ENCODE measurements at places on chromosomes 4 and X.

- no peak for DNase-seq
Measured at GRCh38 chr4:161906836-161907589, 256.8 kb downstream of the FSTL5 start.

DNA sequence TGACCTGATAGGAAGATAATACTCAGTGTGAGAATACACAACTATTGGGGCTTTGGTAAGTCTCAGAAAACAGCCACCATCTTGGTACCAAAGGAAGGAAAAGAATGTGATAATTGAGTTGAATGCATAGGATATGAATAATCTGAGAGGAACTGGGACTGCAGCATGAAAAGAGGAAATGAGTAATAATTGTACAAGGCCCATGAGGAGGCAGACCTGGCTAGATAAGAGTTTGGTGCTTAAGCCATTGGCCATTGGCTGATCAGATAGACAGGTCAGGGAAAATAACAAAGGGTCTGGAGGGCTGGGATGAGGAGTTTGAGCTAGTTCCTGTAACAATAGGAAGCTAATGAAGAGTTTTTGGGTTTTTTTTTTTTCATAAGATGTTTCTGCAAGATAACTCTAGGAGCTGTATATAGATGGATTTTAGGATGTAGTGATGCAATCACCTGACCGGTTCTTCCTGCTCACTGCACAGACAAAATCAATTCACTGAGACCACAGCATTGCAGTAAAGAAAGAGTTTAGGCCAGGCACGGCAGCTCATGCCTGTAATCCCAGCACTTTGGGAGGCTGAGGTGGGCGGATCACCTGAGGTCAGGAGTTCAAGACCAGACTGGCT is 5.3 kb upstream of the TRMT2B start:
- DNase-seq = no peak

GRCh38 chrX:132375941-132376340 is 112.9 kb downstream of the MBNL3 start:
- DNase-seq = no peak

DNA sequence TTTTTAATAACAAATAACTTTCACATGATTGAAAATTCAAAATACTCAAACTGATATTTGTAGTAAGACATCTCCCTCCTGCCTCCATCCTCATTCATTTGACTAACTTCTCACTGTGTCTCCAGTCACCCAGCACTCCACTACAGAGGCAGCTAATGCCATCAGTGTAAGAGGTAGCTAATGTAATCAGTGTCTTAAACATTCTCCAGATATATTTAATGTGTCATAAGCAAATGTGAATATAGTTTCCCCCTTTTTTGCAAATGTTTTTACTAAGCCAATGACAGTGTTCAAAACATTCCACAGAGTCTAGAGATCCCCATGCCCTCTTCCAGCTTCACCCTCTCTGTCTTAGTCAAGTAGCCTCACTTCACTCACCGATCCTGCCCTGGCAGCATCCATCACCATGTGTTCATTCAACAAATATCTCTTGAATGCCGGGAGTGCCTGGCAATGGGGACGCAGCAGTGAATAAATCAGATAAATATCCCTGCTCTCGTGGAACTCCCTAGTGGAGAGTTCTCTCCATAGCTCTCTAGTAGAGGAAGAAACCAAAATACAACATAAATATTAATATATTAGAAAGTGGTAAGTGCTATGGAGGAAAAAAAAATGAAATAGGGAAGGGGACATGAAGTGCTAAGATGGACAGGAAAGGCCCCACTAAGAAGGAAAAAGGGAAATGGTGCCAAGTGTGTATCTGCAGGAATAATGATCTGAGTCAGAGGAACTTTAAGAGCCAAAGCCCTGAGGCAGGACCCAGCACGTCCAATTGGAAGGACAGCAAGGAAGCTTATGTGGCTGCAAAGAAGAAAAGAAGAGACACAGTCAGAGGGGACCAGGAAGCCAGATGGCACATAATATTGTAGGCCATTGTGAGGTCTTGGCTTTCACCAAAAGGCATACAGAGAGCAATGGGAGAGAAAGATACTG is 18.7 kb downstream of the SCFD2 start:
- no peak for DNase-seq

- DNase-seq = no peak
Measured at GRCh38 chr4:72283357-72283756, 251.6 kb downstream of the NPFFR2 start.

DNA sequence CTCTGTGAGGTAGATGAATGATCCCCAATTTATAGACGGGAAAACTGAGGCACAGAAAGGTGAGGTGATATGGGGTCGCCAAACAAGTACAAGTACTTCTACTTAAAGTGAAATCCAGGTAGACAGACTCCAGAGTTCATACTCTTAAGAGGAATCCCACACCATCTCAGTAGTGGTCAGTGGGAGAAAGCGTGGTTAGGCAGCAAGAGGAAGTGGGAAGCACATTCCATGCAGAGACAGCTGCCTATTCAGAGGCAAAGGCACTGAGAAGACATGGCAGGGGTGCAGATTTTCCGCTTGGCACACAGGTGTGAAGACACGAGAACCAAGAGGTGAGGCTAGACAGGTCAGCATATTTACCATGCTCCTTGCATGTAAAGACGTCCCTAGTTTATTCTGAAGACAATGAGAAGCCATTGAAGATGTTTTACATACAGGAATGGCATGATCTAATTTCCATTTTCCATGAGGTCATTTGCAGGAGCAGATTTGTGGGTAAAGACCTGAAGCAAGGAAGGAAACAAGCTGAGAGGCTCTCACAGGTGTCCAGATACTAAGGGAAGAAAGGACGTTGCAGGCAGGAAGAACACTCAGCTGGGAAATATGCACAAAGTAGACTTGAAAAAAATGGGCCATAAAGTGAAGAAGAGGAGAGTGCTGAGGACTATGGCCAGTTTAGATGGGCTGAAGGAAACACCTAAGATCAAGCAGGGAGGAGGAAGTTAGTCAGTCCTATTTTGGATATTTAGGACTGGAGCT is 17.3 kb upstream of the CLNK start:
- DNase-seq = no peak

DNA sequence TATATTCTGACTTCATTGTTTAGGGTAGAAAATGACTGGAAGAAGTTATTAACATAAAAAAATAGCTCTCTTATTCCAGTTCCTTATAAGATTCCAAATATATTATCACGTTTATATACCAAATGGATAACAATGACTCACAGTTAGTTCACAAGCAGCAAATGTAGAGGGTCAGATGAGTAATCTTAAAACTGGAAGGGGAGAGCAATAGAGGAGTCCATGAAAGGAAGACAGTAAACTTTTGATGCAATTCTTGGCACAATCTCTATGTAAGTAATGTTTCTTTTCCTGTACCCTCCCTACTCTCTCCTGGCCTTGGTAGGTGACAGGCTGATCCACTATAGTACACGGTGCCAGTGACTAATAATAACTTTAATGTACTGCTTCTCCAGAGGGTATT is 259.0 kb upstream of the TRPC5 start:
- DNase-seq = no peak

DNA sequence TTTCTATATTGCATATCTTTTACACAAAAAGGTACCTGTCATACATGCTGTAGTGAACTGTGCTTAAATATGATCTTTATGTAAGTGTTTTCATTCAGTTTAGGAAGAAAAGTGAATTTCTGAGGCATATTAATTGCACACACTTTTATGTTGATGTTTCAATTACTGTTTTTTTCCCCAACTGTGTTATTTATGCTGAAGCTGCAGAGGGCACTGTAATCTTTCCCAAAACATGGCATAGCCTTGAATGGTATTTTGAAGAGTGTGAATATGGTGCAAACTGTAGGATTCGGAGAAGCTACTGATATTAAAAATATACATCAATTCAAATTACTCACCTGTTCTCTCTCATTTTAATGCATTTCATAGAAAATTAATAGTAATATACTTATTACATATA is 6.0 kb upstream of the CENPE start:
- DNase-seq = no peak

GRCh38 chrX:22520128-22520828 is 247.6 kb downstream of the CBLL2 start:
- no peak for DNase-seq

GRCh38 chr4:153341575-153342090 is 2.9 kb upstream of the MND1 start:
- no peak for DNase-seq

- DNase-seq = no peak
Measured at GRCh38 chr4:168853770-168854169, 156.3 kb downstream of the CBR4 start.

- DNase-seq = no peak
Measured at GRCh38 chr4:48944756-48945241, 38.2 kb upstream of the OCIAD2 start.

- no peak for DNase-seq
Measured at GRCh38 chr4:177131736-177132135, 177.9 kb upstream of the NEIL3 start.

DNA sequence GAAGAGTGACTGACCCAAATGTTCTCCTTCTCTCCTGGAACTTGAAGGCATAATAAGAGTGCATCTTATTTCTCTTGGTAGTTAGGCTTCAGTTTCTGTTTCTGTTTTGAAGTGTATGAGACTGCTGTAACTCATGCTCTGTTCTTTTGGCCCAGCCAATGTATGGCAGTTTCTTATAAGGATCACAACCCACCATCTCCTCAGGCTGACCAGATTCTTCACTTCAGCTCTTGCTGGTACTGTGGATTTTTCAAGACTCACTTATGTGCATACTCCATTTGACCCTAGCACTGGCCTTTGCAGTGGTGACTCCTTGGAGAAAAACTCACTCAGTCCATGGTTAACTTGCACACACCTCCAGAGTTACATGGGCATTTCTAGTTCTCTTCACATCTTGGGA is 9.6 kb upstream of the YTHDC1 start:
- no peak for DNase-seq

- no peak for DNase-seq
Measured at GRCh38 chr4:120026853-120027252, 39.8 kb downstream of the MAD2L1 start.

- DNase-seq = no peak
Measured at GRCh38 chr4:70706516-70706915, 15.2 kb upstream of the RUFY3 start.

- no peak for DNase-seq
Measured at GRCh38 chr4:87405211-87405820, 14.3 kb upstream of the HSD17B11 start.

DNA sequence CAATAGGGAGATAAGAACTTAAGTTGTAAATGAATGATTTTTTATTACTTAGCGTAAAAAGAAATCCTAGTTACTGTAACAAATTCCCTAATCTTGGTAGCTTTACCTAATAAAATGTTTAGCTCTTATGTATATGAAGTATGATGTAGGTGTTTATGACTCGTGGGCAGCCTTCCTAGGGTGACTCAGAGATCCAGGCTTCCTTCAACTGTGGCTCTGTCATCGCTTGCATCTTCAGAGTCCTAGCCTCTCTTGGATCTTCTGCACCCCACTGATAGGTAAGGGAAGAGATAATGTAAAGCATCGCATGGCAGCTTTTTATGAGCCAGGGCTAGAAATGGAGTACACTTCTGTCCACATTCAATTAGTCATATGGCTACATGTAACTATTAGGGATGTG is 165.6 kb upstream of the GLRA2 start:
- no peak for DNase-seq

GRCh38 chr4:73161527-73162185 is 92.1 kb upstream of the COX18 start:
- no peak for DNase-seq

GRCh38 chr4:36189511-36190226 is 54.6 kb downstream of the ARAP2 start:
- no peak for DNase-seq

DNA sequence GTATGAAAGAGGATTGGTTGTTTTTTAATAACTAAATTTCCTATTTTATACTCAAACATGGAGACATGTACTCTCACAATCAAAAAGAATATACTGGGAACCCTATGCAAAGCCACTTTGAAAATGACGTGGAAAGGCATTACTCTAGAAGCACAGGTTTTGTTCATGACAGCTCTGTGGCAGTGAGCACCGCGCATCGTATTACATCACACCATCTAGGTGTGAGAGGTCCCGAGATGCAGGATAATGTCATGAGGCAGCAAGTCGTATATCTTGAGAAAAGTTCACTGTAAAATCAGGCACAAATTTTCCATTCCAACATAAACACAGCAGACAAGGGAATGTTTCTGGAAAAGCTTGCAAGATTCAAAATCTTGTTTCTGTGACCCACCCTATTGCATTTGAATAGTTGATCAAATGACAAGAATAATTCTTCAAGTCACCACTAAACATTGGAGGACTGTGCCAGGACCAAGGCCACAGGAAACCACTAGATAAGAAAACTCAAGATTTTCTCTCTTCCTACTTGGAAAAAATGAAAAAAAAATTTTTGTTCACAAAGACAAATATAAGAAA is 127.6 kb downstream of the LDB2 start:
- DNase-seq = no peak

GRCh38 chr4:172270397-172270796 is 457.2 kb downstream of the GALNTL6 start:
- DNase-seq = no peak

GRCh38 chr4:76733068-76733771 is 164.7 kb downstream of the SOWAHB start:
- DNase-seq = no peak

GRCh38 chr4:143212566-143212965 is 27.8 kb downstream of the USP38 start:
- DNase-seq = no peak

- DNase-seq = no peak
Measured at GRCh38 chr4:86529436-86529835, 64.7 kb upstream of the PTPN13 start.
